ENCODE measurements at places on chromosomes 4 and X.

DNA sequence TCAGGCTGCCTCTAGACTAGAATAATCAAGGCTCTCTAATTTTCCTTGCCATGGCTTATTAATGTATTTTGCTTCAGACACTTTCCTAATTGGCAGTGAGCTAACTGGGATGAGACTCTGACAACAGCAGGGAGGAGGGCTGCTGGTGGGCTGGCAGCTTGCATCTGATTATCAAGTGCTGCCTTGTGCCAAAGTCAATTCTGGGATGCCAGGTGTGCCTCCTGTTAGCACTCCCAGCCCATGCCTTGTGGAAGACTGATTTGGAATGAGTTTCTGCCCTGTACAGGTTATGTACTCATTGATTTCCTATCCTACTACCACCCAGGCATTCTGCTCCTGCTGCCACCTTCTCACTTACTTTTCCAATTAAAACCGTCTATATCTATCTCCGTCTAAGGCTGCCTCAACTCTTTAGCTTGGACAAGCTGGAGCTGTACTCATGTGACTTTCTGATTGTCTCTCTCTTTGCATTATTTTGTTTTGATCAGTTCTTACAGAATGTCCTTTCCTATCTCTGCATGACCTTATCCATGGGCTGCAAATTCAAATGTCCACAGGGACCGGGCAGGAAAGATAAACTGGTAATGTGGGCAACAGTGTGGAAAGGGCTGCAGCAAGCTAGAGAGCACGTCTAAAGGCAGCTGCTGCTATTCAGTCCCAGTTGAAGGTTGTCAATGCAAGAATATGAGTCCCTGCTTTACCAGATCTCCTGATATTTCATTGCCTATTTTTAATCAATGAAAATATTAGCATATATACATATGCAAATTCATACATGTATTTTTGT, 112.6 kb downstream of the GABRA2 start:
- no peak for DNase-seq

DNA sequence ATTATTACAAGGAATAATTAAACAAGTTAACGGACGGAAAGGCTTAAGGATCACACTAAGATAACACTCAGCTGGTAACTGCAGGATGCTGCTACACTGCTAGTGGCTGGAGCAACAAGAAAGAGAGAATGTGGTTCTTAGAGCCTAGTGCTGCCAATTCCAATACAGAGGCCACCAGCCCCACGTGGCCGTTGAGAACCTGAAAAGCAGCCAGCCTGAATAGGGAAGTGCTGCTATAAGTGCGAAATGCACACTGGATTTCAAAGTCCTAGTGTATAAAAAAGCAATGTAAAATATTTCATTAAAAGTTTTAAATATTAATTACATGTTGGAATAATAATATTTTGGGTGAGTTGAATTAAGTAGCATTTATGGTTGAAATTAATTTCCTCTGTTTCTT, 257.3 kb upstream of the TAPT1 start:
- no peak for DNase-seq

DNA sequence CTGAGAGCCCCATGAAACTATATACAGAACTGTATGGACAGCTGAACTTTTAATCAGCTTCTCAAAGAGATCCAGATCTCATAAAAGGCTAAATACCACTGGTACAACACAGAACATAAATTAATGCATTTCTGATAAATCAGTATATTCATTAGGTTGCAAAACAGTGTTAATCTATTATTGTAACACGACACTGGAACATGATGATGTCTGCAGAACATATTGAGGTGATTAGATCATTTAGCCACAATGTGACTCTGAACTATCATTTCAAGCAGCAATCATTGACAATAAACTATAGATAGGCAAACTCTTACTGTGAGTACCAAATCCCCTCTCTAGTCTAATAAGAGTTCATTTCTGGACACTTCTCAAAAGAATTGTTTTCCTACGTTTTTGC, 50.3 kb downstream of the GASK1B start:
- peak; percentile 65 for DNase-seq

- no peak for DNase-seq
Measured at GRCh38 chr4:102518703-102519131, 17.6 kb downstream of the NFKB1 start.

DNA sequence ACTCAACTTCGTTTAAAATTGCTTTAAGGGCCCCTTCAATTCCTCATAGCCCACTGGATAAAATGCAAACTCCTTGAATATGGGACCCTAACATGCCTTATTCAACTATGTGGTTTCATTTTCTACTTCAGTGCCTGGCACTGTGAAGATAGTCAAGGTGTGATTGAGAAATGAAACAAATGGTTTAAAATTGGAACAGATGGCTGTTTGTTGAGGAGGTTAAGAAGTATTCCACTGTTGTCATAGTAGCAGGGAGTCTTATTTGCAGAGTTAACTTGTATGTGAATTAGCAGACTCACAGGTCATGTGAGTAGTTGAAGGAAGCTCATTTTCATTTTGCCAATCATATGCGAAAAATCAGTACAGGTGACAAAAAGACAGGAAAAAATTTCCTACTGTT, 593.3 kb downstream of the KCTD8 start:
- DNase-seq = no peak

- peak; percentile 23 for DNase-seq
Measured at GRCh38 chrX:3815896-3816664, 102.6 kb upstream of the PRKX start.

DNA sequence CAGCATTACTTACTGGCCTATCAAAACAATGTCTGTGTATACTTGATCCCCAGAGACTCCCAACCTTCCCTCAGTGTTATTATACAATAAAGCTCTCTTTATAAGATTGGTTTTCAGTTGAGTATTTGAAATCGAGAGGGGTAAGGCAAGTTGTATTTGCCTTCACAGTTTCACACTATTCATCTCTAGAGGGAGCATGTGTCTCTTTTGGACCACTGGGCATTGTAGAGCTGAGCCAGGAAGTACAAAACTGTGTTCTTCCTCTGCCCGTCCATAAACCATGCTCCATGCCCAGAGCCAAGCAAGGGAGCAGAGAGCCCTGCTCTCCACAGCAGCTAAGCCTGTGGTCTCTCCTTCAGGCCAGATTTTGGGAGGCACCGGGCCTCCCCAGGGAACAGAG, 61.5 kb upstream of the HHIP start:
- no peak for DNase-seq

GRCh38 chr4:10115271-10115796, 1.3 kb downstream of the WDR1 start:
- peak; percentile 49 for DNase-seq
